MCF 10A (cell line): ENCODE measurements at places on chromosomes 3 and 15. TPM values are rescaled to one million over a fixed set of nuclear protein-coding genes. Genes with fewer than 3 reads are reported as not detected.

- no peak for DNase-seq
Measured at GRCh38 chr15:46126581-46126980, 491.8 kb downstream of the SQOR start.

DNA sequence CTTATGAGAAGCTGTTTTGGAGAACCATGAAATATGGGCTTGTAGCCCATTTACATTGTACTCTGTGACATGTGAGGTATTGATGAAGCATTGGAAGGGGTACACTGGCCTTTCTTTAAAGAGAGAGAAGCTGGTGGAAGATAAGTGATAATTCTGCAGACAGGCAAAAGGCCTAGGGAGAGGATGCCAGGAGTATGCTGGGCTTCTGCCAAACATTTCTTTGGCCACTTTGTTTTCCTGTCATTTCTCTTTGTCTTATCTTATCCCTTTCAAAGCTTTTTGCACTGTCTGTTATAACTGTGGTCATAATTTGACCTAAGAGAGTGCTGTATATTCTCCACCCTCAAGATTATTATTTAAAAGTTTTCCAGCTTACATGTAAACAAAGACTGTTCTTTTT, 109.6 kb upstream of the SEMA6D start:
- DNase-seq: no peak

DNA sequence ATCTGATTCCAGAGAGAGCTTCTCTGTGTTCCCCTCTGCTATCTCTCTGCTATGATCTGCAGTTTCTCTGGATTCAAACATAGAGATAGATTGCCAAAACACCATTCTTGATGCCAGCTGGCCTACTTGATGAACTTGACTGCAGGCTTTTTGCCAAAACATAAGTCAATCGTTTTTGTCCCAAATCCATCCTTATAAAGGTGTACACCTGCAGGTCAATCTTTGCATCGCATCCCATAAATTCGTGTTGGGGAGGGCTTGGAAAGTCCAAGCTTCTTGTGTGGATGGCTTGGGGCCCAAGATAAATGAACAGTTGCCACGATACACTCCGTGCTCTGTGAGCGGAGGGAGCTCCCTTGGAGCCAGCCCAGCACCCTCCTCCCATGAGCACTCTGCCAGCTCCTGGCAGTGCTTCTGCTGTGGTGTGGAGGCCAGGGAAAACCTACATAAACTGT, 2.7 kb downstream of the CERS3 start:
- DNase-seq: no peak

DNA sequence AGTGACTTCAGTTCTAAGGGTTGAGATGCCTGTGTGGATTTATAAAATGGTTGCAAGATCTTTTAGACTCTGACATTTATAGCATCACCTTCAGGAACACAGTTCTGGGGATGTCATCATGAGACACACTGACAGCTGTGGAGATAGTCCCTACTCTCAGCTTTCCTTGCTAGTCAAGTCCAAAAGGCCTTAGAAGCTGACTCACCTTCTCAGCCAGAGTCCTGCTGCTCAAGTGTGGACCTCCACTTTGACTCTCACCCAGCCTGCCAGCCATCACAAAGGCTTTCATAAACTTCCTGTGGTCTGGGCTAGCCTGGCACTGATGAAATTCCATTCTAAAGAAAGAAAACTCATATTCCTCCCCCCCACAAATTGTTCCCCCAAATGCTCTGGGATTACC, 44.8 kb downstream of the TMEM39A start:
- no peak for DNase-seq

DNA sequence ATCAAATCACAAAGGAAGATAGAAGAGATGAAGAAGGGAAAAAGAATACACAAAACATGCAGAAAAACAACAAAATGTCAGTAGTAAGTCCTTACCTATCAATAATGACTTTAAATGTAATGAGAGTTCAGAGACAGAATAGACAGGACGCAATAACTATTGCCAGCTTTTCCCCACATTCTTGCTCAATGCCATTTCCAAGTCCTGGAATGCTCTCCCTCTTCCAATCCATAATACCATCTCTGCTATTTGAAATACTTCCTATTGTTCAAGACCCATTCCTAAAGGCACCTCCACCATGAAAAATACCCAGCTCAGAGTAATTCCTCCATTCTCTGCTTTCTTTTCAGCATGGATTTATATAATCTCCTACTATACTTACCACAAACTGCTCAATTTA, 33.4 kb downstream of the CCDC54 start:
- no peak for DNase-seq

GRCh38 chr15:56640549-56640948, 92.8 kb downstream of the ZNF280D start:
- no peak for DNase-seq

DNA sequence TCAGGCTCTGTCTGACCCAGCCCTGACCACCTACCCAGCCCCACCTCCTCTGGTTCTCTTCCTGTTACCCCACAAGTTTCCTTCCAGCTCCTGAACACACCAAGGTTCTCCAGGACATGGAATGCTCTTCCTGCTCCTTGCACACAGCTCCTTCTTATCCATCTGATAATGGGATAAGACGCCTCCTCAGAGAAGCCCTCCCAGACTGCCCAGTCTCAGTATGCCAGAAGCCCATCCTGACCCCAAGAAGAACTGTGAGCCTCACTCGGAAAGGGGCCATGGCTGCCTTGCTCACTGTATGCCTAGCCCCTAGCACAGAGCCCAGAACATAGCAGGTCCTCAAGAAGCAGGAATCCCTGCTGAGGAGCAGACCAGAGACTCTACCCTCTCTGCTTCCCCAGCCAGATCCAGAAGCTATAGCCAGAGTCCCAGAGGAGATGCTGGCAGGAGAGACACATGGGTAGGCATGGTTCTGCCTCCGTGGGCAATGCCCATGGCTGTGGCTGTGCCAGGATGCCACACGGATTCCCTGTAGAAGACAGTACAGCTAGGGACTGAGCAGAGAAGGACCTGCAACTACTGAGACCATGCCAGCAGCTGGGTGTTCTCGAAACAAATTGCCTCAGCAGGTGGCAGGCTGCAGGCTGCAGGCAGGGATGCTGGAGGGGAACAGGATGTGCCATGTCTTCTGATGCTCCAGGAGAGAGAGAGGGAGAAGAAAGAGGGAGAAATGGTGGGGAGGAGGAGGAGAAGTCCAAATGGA, 74.0 kb upstream of the LINGO1 start:
- DNase-seq: no peak

GRCh38 chr15:63453186-63453905, 51.0 kb upstream of the USP3 start:
- no peak for DNase-seq

Gene TRPM1
- total RNA-seq: not detected in 2 replicates

Gene SHF
- 0.34 and 0.44 TPM in 2 replicates for total RNA-seq
